ENCODE measurements at places on chromosomes 2 and 18.

DNA sequence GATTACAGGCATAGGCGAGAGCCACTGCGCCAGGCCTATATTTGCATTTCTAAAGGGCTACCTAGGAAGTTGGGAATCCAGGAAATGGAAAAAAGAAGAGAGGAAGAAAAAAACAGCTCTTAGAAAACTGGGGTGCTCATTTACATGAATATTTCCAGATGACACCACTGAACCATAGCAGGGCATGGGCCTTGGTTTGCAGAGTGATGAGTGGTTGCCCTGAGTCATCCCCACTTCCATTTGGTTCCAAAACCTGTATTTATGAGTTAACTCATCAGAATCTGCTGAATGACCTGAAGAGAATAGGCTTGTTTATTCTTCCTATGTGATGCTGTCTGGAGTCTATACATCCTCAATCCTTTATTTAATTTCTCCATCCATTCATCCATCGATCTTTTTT lies 36.2 kb downstream of the EHD3 start:
- DNase-seq = no peak

DNA sequence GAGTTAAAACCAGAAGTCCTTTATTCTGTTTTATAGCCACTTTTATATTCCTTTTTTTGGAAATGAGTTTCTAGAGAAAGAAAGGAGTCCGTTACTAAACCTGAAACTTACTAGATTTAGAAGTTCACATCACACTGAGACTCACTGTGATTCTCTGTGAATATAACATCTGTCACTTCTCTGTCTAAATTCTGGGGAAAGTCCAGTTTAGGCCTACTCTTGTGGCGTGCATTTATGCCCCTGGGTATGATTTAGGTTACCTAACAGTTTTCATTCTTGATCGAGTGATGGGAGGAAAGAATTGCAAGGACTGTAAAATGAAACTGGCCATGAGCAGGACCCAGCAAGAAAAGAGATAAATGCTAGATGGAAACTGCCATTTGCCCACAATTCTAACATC lies 449.6 kb downstream of the SPAG16 start:
- DNase-seq = no peak

GRCh38 chr2:40150266-40150665 lies 301.6 kb downstream of the SLC8A1 start:
- no peak for DNase-seq

DNA sequence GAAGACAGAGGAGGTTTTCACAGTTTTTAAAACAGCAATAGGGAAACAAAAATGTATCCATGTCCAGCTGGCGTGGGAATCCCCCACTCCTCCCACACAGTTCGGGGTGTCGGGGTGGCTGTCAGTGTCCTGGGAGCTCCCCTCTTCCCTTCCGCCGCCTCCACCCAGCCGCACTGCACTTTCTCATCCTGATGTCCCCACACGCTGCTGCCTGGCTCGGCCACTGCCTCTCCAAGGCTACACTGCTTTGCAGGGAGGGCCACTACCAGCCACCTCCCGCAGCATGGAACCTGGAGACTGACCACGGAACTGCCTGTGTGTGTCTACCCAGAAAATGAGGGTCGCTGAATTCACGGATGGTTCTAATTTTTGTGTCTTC lies 138.7 kb upstream of the CTDP1 start:
- no peak for DNase-seq

GRCh38 chr2:172097557-172098131 lies 5.1 kb downstream of the DLX2 start:
- DNase-seq = no peak

GRCh38 chr2:128691526-128691925 lies 372.9 kb upstream of the HS6ST1 start:
- DNase-seq = no peak

DNA sequence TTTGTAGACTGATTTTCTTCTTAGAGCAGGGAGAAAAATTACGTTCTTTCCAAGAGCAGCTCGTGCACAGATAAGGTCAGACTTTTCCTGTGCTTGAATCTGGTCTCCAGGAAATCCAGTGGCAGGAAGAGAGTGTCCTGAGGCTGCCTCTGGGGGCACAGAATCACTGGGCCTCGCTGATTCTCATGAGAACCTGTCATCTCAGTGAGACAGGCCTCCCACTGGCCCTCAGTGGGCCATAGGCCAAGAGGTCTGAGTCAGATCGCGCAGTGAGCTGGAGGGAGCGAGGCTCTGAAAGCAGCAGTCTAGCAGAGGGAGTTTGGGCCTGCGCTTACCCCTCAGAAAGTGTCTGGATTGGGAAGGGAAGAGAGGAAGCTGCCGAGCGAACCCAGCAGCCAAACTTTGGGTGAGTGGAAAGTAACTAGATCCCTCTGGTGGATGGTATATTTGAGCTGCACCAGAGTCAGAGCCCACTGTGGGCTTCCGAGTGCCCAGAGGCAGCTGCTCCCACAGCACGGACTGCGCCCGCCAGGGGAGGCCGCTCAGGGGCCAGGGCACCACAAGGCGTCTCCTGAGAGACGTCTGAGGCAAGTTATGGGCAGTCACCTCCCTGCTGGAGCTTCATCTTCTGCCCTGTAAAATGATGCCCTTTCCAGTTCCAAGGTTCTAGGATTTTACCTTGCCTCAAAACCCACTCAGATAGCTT lies 8.2 kb downstream of the GDF7 start:
- DNase-seq = no peak

GRCh38 chr2:196365145-196365544 lies 193.8 kb upstream of the STK17B start:
- no peak for DNase-seq

GRCh38 chr2:23828986-23829385 lies 97.9 kb downstream of the ATAD2B start:
- no peak for DNase-seq

- DNase-seq = peak; percentile 37
Observed at GRCh38 chr2:25879133-25879730, 945 bp upstream of the ASXL2 start.

- no peak for DNase-seq
Observed at GRCh38 chr18:55783921-55784320, 195.9 kb upstream of the TCF4 start.

DNA sequence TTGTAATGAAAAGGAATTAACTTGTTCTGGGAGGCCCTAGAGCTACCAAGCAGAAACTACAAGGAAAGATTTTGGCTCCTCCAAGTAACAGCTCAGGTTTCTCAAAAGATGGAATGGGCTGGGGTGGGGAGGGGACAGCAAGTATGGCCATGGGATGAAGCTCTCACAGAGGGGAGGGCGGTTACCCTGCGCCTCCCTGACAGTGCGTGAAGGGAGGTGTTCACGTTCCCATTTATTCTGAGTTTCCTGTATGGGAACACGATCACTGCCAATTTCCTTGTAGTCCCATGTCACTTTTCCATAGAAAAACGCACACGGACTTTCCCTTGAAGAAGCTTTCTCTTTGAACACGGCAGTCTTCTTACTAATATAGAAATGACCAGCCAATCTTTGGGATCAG lies 17.0 kb downstream of the CDC42EP3 start:
- peak; percentile 33 for DNase-seq

DNA sequence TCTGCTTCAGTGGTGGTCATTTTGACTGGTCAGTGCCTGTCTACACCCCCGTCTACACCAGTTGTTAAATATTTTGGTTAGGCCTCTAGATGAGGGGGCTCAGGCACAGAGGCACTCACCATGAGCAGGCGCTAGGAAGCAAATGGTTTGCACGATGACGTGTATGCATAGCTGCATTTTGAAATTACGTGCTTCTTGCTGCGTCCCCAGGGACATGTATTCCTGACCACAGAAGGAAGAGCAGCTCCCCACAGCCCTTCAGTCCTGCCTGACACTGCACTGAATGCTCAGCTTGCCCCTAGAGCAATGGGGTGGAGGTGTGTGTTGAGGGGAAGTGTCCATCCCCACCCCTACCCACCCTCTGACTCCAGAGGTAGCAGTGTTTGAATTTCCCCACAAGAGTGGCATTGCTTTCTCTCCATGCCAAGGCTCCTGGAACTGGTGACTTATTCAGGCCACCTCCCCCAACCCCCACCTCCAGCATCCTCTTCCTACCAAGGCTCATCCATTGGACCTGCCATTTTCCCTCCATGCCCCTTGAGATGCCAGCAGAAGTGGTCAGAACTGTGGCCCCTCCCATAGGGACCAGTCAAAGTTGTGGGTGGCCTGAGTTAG lies 11.4 kb upstream of the ZAP70 start:
- DNase-seq = no peak

GRCh38 chr18:46155641-46156051 lies 51.5 kb downstream of the HAUS1 start:
- peak; percentile 74 for DNase-seq

GRCh38 chr2:85326406-85327159 lies 1.2 kb downstream of the TGOLN2 start:
- no peak for DNase-seq

GRCh38 chr2:4354678-4355077 lies 651.3 kb downstream of the DCDC2C start:
- DNase-seq = no peak

DNA sequence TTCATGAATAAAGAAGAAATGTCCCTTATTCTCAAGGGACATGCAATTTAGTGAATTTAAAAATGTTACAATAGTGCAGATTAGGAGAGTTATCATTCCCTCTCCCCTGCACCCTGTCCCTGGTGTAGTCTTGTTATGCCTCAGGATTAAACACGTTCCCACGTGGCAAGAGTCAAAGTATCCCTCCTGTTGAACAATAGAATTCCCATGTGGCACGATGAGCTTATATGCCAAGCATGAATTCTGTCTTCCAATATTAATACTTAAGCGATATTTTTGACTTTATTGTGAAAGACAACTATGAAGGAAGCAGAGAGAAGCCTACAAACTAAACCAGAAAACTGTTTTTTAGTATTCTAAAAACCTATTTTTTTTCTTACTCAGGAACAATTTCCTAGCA lies 36.7 kb upstream of the SPAG16 start:
- no peak for DNase-seq

Measured in SW 1271 (cell line).